ENCODE measurements at places on chromosomes 1 and 21.

- no peak for DNase-seq
These were observed 1.8 kb upstream of the NFYC start for GRCh38 chr1:40689737-40690136.

DNA sequence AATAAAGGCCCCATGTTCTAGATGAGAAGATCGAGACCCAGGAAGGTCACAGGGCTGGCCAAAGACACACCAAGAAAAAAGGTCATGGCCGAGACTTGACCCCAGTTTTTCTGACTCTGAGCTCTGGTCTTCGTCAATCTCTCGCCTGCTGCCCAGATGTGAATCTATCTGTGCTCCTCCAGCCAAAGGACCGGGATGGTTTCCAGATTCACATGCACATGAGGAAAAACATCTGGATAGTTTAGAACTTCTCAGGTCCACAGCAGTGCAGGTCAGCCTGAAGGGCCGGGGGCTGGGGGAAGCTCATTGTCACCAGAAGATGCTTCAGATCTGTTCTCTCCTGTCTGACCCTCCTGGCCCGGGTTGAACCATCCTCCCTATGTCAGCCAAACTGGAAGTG is 49.0 kb downstream of the KCNN3 start:
- no peak for DNase-seq

GRCh38 chr21:36349315-36349714 is 29.3 kb downstream of the MORC3 start:
- DNase-seq: no peak

DNA sequence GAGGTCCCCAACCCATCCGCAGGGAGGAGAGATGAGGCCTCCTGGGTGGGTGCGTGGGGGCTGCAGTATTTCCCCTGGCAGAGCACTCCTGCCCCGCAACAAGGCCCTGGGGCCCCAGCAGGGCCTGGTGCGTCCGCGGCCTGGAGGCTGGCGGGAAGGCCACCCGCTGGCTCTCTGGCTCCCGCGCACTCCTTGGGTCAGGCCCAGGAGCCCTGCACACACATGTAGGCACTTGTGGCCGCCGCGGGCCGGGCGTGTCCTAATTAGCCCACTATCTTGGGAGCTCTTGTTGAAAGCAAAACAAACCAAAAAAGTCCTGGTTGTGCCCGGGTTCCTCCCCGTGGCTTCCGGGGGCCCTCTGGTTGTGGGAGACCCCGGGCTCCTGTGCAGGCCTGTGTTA is 49.7 kb upstream of the CCDC27 start:
- no peak for DNase-seq

DNA sequence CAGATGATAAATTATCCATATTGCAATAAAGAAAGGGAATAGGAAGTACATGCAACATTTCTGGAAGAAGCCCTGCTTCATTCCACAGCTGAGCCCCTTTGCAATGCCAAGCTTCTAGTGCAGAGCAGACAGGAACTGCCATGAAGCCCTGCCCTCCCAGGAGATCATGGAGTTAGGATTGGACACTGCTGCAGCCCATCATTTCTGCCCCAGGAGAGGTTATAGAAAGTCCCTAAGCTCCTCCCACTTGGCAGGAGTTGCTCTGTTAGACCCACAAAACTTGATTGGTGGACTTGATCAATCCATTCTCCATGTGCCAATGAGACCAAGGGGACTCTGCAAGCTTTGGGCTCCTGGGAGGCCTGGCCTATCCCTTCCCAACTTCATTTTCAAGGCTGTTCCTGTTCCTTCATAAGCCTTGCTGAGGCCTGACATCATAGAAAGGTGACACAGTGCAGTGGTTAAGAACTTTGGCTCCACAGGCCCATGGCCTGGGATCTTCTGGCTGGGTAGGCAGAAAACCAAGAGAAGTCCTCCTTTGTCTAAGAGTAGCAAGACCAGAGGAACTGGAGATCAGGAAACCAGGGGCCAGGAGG is 1.3 kb upstream of the LAPTM5 start:
- no peak for DNase-seq

GRCh38 chr21:41481191-41481590 is 26.8 kb downstream of the TMPRSS2 start:
- DNase-seq: no peak

DNA sequence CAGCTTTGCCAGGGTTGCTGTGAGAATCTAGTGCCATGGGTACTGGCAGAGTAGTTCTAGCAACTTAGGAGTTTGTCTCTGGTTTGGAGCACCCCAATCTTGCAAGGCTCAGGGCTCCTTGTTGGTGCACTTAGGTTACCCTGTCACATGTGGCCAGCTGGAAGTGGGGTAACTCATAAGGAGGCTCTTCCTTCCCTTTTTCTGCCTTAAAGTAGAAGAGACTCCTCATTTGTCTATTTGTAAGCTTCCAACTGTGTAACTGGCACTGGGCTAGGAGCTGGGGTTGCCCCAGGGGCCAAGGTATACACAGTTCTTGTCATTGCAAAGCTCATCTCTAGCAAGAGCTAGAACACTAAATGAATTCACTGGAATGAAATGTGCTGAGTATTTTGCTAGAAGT is 10.6 kb downstream of the MROH7 start:
- no peak for DNase-seq

DNA sequence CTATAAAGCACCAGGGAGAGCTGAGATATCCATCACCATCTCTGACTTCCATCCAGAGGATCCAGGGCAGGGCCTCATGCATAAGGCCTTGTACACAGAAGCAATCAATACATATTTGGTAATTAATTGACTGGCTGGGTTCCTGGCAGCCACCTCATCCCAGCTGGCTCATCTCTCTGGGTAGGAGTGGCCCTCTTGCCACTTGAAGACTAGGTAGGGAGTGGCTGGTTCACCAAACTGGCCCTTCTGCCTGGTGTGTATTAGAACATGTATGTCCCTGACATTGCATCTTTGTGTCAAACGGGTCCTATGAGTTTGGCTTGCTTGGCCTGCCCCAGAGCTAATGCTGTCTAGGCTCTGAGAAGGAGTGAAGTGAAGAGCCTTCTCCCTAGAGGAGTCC is 11.8 kb downstream of the NUAK2 start:
- DNase-seq: no peak

- no peak for DNase-seq
These were observed 857.8 kb upstream of the B3GALT2 start for GRCh38 chr1:194043984-194044755.

Measured in stimulated activated CD8-positive, alpha-beta memory T cell treated with anti-CD3 and anti-CD28 coated beads, Interleukin-4, amount 100 ng/mL, for 4 hours (primary cell).